Activated naive CD4-positive, alpha-beta T cell treated with anti-CD3 and anti-CD28 coated beads, Interleukin-2, amount 50 U/mL, for 72 hours (primary cell): ENCODE measurements at places on chromosomes 2 and 18.

DNA sequence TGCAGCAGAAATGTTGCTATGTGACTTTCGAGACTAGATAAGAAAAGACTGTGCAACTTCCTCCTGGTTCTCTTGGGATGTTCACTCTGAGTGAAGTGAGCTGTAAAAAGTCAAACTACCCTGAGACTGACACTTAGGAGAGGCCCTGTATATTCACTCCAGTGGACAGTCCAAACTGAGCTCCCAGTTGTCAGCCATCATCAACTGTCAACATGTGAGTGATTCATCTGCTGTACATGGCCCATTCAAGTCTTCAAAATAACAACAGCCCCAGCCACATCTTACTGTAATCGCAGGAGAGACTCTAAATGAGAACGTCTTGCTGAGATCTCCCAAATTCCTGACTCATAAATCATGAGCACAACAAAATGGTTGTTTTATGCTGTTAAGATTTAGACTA, 8.5 kb upstream of the UNC80 start:
- DNase-seq, result no peak

- DNase-seq, result no peak
Measured at GRCh38 chr2:197045115-197045514, 118.6 kb upstream of the PGAP1 start.

DNA sequence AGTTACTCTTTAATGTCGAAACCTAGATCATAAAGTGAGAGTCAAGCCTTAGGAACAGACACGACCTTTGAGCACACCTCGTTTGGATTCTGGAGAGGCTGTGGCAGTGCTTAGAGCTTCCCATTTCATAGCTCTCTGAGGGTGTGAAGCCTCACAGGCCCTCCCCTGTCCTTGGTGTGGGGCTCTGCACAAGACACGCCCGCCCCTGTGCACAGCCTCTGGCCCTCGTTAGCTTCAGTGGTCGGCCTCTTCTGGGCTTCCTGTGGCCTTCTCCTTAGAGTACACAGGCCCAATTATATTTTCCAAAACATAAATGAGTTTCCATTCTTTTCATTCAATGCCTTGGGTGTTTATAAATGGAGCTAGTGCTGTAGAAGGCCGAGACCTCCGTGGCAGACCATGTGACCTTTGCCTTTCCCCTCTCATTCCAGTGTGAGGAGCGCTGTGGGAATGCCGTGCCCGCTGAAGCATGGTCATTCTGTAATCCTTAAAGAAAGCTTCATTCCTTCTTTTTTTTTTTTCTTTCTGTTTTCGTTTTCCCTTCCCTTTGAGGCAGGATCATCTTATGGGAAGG, 208.6 kb downstream of the DCDC2C start:
- DNase-seq, result no peak

DNA sequence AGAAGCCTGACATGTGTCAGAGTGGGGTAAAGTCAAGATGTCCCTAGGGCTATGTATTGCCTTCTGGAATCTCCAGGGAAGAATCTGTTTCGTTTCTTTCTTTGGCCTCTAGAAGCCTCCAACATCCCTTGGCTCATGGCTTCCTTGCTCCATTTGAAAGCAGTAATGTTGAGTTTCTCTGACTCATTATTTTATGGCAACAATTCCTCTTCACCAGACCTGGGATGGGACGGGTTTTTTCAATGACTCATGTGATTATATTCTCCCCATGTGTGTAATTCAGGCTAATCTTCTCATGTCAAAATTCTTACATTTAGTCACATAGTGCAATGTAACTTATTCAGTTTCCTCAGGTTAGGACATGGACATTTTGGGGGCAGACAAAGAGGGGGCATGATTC, 1038.6 kb downstream of the CBLN2 start:
- DNase-seq, result no peak
